ENCODE measurements at places on chromosomes 11 and 22. TPM values are rescaled to one million over a fixed set of nuclear protein-coding genes. Genes with fewer than 3 reads are reported as not detected.

DNA sequence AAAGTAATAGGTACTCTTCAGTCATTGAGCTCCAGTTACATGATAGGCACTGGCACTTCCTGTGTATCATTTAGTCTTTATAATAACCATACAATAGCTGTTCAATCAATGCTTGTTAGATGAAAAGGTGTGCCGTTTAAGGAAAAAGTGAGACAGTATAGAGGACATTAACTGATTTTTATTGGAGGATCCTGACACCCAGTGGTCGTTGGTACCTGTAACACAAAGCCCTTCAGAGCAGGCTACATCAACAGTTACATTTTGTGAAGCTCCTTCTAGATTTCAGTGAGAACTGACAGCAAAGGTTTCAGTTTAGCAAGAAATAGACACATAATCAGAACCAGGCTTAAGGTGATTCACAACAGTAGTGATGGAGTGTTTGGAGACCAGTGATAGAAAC, 44.2 kb downstream of the CCDC81 start:
- no peak overlapping the region for H3K27ac ChIP-seq
- H3K36me3 ChIP-seq = no peaks in the 10 kb centered on the region
- H3K27me3 ChIP-seq = no peaks in the 10 kb centered on the region
- DNase-seq = no peak

GRCh38 chr11:41245704-41246398, 213.6 kb downstream of the LRRC4C start:
- no peaks in the 10 kb centered on the region for H3K36me3 ChIP-seq
- DNase-seq = no peak
- no peak overlapping the region for H3K4me3 ChIP-seq
- no peaks in the 10 kb centered on the region for H3K4me1 ChIP-seq

GRCh38 chr11:6812390-6813005, 13.0 kb upstream of the OR6A2 start:
- H3K27ac ChIP-seq = no peak overlapping the region
- no peaks in the 10 kb centered on the region for H3K4me1 ChIP-seq
- DNase-seq = no peak
- no peaks in the 10 kb centered on the region for H3K36me3 ChIP-seq

GRCh38 chr11:6474806-6475500, 1.2 kb upstream of the TRIM3 start:
- H3K4me3 ChIP-seq = no peak overlapping the region
- peaks cover 6% of the 10 kb centered on the region for H3K4me1 ChIP-seq
- H3K36me3 ChIP-seq = no peaks in the 10 kb centered on the region
- DNase-seq = no peak

DNA sequence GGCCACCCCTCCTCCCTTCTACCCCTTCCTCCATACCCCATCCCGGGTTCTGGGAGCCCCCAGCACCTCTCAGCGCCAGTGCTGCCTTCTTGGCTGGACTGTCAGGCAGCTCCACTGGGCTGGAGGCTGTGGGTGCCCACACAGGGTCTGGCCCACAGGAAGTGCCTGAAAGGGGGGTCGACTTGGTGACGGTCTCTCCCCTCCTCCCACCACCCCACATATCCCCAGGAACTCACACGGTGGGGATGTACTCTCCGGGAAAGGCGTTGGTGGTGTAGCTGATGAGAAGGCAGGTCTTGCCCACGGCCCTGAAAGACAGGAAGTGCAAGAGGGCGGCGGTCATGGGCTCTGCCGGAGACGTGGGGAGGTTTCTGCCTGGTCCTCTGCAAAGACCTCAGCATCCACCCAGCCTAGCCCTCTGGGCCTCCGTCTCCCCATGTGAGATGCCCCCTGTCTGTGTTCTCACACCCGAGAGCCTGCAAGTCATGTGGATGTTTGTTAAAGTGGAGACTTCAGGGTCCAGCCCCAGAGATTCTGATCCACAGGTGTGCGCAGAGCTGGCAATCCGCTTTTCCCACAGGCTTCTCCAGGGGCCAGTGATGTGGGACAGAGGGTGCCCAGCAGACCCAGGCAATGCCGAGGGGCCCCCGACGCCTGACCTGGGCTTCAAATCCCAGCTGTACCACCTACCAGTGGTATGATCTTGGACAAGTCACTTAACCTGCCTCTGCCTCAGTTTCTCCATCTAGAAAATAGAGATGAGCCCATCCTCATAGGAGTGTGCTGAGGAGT, 2.5 kb downstream of the RAC2 start:
- H3K27me3 ChIP-seq = no peaks in the 10 kb centered on the region
- no peaks in the 10 kb centered on the region for H3K36me3 ChIP-seq
- DNase-seq = no peak
- no peak overlapping the region for H3K27ac ChIP-seq
- no peak overlapping the region for H3K4me3 ChIP-seq

- DNase-seq = no peak
- H3K27ac ChIP-seq = no peak overlapping the region
- no peaks in the 10 kb centered on the region for H3K27me3 ChIP-seq
Observed at GRCh38 chr11:18309691-18310090, 12.2 kb downstream of the HPS5 start.

- no peaks in the 10 kb centered on the region for H3K27me3 ChIP-seq
- H3K4me1 ChIP-seq = no peaks in the 10 kb centered on the region
- no peak for DNase-seq
Observed at GRCh38 chr22:41991111-41991510, 7.5 kb upstream of the WBP2NL start.

DNA sequence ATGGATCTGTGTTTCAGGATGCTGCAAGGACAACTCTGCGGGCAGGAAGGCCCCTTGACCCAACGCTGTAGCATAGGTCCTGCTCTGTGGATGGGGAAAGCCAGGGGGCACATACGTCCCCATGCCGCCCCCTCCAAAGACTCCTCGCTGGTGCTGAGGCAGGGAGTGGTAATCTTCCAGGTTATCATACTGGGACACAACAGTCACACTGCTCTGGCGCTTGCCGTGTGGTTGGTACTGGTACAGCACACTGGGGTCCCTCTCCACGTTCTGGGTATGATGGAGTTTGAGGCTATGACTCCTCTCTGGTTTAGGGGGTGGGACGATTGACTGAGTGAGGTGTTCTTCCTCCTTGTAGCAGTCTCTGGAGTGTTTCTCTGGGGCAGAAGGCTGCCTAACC, 26.2 kb upstream of the TP53AIP1 start:
- H3K4me3 ChIP-seq = no peak overlapping the region
- no peaks in the 10 kb centered on the region for H3K27me3 ChIP-seq
- no peaks in the 10 kb centered on the region for H3K36me3 ChIP-seq
- H3K4me1 ChIP-seq = no peaks in the 10 kb centered on the region
- DNase-seq = no peak

DNA sequence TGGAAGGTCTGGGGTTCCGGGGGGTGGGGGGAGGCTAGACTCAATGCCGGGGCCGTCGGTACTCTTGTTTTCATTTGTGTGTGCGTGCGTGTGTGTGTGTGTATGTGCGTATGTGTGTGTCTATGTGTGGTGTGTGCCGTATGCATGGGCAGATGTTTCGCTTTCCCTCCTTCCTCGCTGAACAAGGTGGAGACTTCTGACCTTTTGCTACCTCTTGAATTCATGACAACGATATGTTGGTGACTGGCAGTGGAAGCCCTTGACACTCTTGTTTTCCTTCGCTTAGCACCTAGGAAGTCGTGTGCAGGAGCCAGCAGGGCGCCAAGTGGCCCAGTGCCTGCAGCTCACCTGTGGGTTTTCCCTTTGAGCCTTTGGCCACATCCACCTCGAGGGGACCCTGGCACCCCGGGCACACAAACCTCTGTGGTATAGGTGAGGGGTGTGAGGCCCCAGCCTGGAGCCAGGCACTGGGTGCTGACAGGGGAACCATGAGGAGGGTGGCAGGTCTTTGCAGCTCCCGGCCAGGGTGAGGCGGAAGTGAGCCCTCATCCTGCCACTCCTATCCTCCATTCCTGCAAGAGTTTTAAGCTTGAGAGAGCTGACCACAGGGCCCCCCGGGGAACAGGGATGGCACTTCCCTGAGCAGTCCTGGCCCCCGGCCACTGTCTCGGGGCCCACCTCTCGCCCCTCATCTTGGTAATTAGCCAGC, 19.3 kb upstream of the TMEM191C start:
- DNase-seq = no peak
- no peaks in the 10 kb centered on the region for H3K36me3 ChIP-seq
- H3K4me3 ChIP-seq = no peak overlapping the region
- H3K4me1 ChIP-seq = no peaks in the 10 kb centered on the region
- no peak overlapping the region for H3K27ac ChIP-seq

Gene PTGDR2
- not detected for total RNA-seq

Gene POU2AF1
- total RNA-seq = not detected

Gene KMT2A
- 89.0 TPM for total RNA-seq

Gene MOGAT2
- total RNA-seq = not detected

Gene ZNF195
- total RNA-seq = 20.2 TPM

Gene SUSD2
- total RNA-seq = 0.88 TPM

Gene SCUBE2
- 0.88 TPM for total RNA-seq

Measured in uterus (tissue), 4 donors.